AG20443 (cell line): ENCODE measurements at places on chromosomes 2 and 18.
A peak's percentile ranks its signal among the peaks of the same experiment; 100 is the strongest.

- peak; percentile 53 for DNase-seq
These were observed 39.1 kb downstream of the CYRIA start for GRCh38 chr2:16626497-16626896.

GRCh38 chr18:74271635-74272034 lies 20.1 kb downstream of the CYB5A start:
- DNase-seq = peak; percentile 43

- no peak for DNase-seq
These were observed 28.4 kb downstream of the AFF3 start for GRCh38 chr2:100113990-100114433.

DNA sequence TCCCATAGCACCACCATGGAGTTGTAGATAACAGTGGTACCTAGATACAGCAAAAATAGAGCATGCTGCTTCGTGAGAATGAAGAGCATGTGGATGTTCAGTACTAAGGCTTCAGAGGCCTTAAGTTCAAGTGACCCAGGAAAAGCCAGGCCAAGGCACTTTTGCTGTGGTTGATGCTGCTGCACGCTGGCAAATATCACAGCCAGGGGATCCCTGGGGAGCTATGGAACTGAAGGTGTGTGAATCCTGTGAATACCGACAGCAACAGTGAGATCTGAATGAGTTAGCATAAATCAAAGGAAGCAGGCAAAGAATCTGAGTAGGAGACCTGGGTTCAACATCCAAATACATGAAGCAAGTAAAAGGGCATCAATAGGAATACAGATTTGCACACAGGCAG lies 158.6 kb upstream of the THUMPD2 start:
- no peak for DNase-seq

DNA sequence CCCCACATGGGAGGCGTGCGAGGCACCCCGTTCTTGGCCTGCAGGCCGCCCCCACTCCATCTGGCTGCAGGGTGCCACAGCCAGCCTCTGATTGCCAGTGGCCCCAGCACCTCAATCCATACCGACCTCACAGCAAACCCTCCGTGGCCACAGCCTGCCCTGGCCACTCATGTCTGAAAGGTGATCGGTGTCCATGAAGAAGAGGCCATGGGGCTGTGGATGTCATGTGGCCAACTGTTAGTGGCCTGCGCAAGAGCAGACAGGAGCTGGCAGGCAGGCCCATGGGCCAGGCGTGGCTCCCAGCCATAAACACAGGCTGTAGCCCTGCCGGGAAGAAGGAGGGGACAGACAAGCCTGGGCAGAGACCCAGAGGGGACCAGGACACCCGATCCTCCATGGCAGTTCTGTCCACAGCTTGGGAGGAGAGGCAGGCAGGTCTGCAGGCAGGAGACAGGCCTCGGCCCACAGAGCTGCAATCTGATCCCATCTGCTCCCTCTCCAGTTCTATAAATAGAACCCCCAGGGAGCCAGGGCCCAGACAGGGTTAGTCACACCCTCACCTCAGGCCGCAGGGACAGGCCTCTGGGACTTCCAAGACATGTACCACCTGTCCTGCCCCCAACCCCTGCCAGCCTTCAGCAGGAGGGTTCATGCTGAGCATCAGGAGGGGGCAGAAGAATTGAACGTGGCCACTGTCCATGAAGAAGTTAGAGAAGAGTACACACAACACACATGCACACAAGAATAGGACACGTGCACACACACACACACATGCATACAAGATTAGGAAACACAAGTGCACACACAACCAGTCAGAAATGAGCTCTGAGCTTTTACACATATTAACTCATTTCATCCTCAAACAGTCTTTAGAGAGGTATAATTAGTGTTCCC lies 16.9 kb downstream of the STEAP3 start:
- DNase-seq = peak; percentile 75

GRCh38 chr2:86518481-86518880 lies 44.8 kb downstream of the CHMP3 start:
- DNase-seq = no peak

GRCh38 chr2:149125031-149125725 lies 86.7 kb downstream of the LYPD6B start:
- DNase-seq = no peak

- no peak for DNase-seq
These were observed 12.4 kb downstream of the BIRC6 start for GRCh38 chr2:32369222-32369621.

DNA sequence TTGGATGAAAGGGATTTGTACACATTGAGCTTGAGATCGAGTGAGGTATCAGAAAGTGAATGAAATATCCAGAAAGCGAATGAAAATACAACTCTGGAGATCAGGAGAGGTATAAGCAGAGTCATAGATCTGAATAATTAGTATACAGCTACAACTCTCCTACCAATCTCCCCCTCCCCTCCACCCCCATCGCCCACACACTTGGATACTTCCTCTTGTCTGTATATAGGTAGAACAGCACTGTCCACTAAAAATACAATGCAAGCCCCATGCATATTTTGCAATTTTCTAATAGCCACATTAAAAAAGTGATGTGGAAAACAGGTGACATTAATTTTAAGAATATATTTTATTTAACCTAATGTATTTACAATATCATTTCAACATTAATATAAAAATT lies 23.7 kb upstream of the WIPF1 start:
- no peak for DNase-seq

DNA sequence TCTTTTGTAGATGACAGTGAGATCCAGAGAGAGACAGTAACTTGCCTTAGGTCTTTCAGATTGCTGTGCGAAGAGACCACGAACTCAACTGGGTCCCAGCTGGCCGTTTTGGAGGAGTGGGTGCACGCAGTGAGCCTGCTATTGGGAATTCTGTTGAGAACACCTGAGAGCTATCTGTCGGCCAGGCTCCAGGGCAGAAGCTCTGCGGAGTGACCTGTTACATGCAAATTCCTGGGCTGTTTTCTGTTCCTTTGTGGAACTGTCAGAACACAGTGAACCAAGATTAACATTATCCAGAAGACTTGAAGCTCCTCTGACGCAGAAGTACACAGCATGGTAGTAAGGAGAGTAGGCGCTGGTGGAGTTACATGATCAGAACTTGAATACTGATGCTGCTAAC lies 99.5 kb upstream of the LMAN1 start:
- no peak for DNase-seq

GRCh38 chr2:239640676-239641578 lies 240.1 kb upstream of the HDAC4 start:
- DNase-seq = no peak
